ENCODE measurements at places on chromosomes 4 and X.

DNA sequence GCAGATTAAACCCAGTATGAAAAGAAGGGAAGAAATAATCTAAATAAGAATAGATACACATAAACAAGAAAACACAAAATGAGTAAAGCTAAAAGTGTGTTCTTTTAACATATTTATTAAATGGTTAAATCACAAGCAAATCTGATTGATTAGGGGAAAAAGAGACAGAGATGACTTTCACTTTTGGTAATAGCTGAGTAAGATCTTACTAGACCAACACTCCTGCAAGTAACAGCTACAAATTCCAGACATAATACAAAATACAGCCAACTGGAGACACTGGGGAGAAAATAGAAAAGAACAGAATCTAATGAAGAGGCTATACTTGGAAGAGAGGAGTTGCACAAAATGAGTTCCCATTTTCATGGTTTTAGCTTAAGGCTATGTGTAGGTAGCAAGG, 33.5 kb downstream of the OR13H1 start:
- DNase-seq = no peak

DNA sequence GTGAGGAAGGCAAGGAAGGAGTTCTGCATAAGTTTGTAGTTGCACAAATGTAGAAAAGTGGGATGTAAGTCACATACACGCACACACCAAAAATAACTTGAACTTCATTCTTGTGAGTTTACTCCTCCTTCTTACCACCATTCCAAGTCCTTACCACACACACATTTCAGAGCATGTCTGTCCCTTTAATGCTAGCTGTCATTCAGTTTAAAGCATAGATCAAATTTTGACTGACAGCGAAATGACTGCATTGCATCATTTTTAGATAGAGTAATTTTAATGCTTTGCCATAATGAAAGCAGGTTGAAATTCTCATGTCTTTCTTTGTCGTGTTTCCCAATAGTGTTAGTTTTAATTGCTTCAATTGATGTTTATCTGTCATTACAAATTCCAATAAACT, 629.6 kb upstream of the HTR2C start:
- DNase-seq = no peak

- DNase-seq = no peak
These were observed 58.8 kb upstream of the LHFPL1 start for GRCh38 chrX:112738347-112739033.

DNA sequence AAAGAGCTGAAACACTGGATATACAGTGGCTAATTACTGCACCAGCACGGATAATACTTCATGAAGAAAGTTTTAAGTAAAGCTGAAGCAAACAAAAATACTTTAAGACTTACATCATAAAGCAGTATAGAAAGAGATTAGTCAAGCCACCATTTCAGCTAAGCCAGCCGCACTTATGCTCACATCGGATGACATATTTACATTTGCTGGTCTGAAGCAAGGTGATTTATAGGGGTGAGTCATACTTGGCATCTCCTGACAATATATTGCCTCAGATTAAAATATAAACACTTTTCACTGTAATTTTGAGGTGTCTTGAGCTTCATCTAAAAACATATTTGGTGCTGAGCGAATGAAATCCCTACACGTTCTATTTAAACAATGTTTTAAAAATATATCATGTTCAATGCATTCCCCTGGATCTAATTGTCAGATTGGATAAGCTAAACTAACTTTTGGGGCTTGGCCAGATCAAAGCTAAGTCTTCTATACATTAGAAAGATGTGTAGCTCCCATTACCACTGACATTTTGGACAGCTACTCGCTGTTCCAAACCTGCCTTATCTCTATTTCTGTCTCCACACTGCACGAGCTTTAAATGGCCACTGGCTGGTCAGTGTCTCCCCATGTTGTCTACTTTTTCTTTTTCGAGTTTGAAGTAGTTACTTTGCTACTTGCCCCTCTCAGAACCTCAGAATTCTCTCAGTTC, 103.2 kb downstream of the VCX2 start:
- no peak for DNase-seq

GRCh38 chr4:183163135-183163534, 64.1 kb downstream of the WWC2 start:
- no peak for DNase-seq

- no peak for DNase-seq
These were observed 430.8 kb downstream of the ARHGAP24 start for GRCh38 chr4:85905761-85906160.

GRCh38 chrX:155997436-155997835, at the start of gene IL9R:
Gene IL9R (plus strand): TSS chrX:155997696. CDS start chrX:155997760, 64 bp downstream.
- DNase-seq = no peak

GRCh38 chr4:121360495-121360894, 20.3 kb downstream of the QRFPR start:
- DNase-seq = no peak

DNA sequence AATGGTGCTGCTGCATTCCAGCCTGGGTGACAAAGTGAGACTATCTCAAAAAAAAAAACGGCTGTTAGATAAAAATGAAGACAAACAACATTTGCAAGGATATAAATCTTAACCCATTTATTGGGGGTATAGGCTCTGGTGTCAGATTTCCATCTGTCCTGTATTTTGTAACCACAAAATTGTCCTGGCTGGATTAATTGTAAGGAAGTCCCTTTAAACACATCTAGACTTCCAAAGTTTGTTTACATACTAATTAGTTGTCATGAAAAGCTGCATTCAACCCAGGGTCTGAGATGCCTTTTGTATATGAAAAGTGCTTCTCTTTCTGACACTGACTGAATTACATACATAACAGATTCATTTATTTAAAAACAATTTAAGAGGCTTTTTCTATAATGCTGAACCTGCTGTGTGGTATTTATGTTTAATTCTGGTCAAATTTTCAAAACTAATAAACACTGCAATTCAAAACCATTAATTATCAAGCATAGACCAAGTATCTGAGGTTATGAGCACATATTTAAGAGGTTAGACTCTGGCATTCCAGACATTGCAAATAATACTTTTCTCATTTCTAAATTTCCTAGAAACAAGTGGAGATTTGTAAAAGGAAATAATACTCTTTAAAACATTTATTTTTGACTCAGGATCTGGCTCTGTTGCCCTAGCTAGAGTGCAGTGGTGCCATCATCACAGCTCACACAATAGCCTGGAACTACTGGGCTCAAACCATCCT, 17.5 kb upstream of the UGDH start:
- no peak for DNase-seq

DNA sequence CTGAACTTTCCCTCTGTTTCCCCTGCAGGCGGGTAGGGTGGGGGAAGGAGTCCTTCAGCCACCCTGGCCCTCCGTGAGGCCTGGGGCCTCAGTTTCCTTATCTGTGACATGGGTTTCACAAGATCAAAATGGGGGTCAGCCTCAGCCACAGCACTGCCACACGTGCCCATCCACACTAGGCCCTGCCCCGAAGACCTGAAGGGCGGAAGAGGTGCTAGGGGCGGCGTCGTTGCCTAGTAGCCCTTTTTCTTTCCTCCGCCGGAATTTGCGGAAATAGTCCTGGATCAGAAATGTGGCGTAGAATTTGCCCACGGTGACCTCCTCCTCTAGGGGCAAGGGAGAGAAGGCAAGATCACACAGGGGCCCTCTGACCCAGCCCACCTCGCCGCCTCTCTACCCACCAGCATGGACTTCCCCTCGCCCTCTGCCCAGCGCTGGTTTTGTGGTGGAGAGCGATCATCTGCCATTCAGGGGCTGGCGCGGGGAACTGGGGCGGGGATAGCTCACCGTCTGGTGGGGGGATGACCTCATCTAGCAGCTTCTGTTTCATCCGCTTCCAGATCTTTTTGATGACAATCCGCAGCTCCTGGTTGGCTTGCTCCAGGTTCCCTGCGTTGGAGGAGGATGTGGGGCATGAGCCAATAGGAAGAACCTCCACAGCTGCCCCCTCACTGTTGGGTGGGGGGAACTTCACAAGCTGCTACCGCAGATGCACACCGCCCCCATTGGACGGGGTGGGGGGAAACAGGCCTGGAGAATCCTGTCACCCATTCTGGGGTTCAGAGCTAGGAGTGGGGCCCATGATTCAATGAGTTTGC, 9.7 kb upstream of the SYP start:
- DNase-seq = no peak

GRCh38 chr4:182642831-182643230, 274.4 kb downstream of the DCTD start:
- DNase-seq = no peak

GRCh38 chr4:72311291-72311690, 257.7 kb downstream of the ADAMTS3 start:
- no peak for DNase-seq

GRCh38 chr4:33882246-33882990, 2361.9 kb downstream of the ARAP2 start:
- DNase-seq = no peak

DNA sequence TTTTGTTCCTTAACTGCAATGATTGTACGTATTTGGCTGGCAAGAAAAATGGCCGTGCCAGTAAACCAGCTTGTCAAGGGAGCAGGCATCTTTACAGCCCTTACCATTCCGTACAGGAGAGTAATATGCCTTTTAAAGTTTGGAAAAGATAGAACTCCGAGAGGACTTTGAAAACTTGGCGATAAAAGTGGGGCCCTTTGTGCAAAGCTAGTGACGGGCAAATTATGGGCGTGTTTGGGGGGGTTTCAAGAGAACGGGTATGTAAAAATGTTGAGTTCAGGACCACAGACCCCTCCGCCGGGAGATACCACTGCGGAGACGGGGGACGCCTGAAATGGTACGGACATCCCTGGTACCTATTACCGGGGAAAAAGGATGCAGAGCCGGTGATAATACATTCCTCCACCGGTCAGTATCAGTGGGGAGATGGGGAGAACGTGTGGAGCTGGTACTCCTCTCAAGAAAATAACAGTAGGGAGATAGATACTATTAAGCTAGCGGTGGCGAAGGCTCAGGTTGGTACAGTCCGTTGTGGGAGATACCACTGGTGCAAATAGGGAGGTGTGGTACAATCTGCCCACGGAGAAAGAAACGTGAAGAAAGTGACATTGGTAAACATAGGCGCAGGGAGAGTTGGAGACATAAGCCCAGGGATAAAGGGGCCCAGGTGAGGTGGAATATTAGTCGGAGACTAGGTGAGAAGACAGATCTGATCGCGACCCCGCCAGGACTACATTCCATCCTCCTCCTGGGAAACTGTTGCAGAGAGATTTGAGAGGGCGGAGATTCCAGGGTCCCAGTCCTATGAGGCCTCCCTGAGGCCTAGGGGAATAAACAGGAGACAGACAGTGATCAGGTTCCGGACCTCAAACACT, 14.5 kb downstream of the SPACA5 start:
- peak; percentile 52 for DNase-seq

- DNase-seq = no peak
These were observed 128.4 kb downstream of the REELD1 start for GRCh38 chr4:146342600-146343192.

DNA sequence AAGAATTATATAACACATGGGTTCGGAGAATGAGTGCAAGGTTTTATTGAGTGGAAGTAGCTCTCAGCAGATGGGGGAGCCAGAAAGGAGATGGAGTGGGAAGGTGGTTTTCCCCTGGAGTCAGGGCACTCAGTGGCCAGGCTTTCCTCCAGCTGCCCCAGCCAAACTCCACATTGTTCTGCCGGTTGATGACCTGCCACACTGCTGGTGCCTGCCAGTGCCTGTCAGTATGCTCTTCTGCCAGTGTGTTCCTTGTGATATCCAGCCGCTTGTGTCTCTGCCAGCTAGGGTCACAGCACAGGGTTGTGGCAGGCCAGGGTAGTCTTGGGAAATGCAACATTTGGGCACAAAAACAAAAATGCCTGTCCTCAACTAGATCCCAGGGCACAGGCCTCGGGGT, 604.8 kb upstream of the TECRL start:
- no peak for DNase-seq

DNA sequence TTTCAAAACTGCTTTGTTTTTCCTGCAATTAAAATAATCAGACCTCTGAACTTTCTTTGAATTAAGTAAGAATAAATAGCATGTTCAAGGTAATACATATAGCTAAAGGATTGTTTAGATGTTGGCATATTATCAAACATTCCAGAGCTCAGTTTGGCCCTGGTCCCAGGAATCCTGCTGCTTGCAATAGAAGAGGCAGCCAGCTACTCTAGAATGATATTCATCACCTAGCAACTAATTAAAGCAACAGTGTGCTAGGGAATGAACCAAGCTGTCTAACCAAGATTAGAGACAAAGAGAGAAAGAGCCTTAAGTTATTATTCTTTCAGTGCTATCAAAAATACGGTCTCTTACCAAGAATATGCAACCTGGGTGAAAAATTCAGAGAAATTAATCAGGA, 460.9 kb downstream of the GABRG1 start:
- no peak for DNase-seq

- DNase-seq = no peak
These were observed 942 bp upstream of the L1CAM start for GRCh38 chrX:153886915-153887314.

DNA sequence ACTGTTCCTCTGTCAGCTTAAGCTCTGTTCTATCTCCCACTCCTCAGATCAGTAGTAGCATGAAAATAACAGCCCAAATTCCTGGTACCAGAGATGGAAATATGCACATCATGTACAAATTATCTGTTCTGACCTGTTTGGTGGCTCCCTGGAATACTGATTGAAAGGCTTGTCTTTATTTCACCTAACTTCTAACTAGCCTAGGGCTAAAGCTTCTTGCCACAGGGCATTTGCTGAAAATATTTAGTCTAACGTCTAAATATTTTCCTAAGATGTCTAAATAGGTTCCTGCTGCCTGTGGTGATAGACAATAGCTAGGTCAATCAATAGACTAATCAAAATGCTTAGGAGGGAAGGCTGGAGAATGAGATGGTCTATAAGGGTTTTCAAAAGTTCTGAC, 12.9 kb upstream of the PRMT9 start:
- no peak for DNase-seq

DNA sequence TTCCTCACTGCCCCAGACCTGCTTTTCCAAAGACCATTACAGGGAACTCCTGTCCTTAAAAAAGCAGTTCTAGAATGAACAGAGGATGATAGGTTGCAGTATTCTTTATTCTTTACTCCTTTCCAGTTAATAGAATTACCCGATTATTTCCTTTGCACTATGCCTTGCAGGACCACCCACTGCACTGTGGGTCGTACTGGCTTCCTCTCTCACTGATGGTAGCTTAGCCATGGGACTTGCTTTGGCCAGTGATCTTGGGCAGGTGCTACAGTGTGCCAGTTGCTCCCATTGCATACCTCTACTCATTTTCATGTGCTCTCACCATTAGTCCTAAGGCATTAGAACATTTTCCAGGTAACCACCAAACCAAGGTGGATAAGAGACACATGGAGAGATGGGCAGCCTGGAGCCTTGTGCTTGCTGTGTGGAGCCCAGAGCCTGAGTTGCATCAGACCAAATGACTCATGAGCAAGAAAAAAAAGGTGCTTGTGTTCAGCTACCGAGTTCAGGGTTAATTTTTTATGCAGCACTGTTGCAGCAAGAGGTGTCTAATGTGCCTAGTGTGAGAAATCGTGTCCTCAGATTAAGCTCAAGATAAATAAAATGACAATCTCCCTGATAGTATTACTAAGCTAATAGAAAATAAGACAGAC, 7.6 kb upstream of the UNC5C start:
- DNase-seq = no peak

DNA sequence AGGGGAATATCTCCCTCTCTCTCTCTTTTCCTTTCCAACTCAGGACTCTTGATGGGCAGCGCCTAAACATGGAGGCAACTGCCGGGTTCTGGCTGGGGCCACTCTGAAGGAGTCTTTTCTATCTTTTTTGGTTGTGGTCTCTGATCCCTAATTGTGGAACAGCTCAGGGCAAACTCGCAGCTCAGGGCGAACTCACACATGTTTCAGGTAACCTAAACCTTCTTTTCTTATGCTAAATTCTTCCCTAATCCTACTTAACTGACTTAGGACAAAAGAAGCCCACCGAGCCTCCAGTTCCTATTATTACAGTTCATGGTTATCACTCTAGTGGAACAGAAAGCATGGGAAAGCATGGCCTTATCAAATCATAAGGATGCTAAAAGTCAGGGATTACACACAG, 21.3 kb downstream of the ETDA start:
- no peak for DNase-seq

Measured in stimulated activated CD4-positive, alpha-beta T cell treated with anti-CD3 and anti-CD28 coated beads, Interleukin-1b, Interleukin-23, amount 100 ng/mL, for 1 hour (primary cell).